ENCODE measurements at places on chromosomes 7 and 10.

DNA sequence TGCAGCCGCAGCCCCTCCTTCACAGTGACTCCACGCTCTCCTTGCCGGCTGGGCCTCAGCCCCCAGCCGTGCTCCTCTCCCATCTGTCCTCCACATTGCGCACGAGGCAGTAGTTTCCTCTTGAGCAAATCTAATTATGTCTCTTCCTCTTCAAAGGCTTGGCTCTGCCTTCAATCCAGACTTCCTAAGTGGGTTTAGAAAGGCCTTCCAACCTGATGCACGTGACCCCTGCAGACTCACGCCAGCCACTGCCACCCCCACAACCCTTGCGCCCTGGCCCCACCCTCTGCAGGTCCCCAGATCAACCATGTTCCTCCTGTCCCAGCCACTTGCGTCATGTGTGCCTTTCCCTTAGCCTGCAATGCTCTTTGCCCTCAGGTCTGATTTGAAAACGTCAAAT lies 75.0 kb upstream of the ADAM12 start:
- DNase-seq: no peak

DNA sequence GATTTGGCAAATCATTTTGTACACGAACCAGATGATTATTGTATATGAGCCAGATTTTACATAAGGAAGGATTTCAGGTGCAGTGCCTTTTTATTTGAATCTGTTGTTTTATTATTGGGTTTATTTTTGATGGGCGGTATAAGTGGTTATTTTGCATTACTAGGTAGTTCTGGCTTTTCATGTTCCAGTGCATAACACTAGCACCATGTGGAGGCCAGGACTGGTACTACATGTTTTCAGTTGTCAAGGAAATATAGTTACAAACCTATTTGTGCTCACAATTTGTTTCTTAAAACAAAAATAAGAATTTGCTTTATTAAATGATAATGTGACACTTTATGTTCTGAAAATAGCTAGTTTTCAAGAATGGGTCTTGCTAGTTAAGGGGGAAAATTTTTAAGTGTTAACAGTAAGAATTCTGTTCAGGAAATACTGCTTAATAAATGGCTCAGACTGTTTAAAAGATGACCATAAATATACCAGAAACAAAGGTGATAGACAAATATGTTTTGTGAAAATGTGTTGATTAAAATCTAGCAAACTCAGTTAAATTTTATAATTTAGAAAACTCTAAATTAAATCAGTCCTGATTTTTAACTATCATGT lies 7.1 kb upstream of the SEMA3E start:
- DNase-seq: no peak

- no peak for DNase-seq
Measured at GRCh38 chr10:44413416-44413815, 28.5 kb upstream of the CXCL12 start.

DNA sequence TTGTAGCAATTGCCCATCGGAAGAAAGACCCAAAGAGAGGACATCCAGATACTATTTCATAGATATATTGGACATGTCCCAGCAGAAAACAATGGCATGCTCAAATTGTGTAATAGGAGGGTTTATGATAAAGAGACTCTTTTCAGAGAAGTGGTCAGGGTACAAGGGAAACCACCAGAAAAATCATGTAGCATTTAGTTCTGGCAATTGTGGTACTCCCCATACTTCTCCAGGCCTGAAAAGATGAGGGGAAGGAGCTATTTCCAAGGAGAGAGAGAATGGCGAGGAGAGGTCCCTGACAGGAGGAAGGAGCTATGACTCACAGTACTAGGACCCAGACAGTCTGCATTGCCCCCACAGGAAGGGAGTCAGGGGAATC lies 68.4 kb upstream of the ADO start:
- no peak for DNase-seq

- DNase-seq: no peak
Measured at GRCh38 chr7:16402091-16402490, 19.2 kb downstream of the CRPPA start.

GRCh38 chr7:1550846-1551155 lies 5.2 kb downstream of the TMEM184A start:
- no peak for DNase-seq

- no peak for DNase-seq
Measured at GRCh38 chr7:132390705-132391104, 185.6 kb downstream of the PLXNA4 start.

DNA sequence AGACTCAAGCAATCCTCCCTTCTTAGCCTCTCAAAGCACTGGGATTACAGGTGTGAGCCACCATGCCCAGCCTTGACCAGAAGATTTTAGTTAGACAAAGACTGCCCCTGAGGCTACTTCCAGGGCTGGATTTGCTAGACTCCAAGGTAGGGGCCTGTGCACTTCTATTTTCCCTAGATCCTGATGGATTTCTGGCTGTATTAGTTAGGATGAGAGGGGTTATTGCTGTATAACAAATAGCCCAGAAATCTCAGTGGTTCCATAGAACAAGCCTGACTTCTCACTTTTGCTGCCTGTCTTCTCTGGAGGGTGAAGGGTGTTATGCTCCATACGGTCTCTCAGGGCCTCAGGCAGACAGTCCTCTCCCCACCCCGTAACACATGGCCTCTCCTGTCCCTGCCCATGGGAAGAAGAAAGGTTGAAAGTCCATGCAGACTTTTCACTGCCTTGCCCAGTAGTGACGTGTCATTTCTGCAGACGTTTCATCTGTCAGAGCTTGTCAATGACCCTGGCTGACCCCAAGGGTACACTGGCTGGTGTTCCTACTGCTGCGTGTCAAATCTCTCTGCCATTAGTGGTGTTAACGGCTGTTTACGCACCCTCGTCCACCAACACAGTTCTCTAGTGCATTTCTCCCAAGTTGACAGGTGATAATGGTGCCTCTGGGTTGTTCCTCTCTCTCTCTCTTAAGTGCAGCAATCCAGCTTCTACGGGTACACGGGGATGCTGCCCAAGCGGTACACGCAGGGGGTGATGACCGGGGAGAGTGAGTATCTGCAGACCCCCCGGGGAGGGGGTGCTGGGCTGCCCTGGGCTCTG lies 11.6 kb downstream of the SLC29A4 start:
- no peak for DNase-seq

- no peak for DNase-seq
Measured at GRCh38 chr7:100371561-100372171, 1.6 kb upstream of the PILRA start.

- no peak for DNase-seq
Measured at GRCh38 chr10:33133557-33133956, 175.5 kb upstream of the ITGB1 start.

DNA sequence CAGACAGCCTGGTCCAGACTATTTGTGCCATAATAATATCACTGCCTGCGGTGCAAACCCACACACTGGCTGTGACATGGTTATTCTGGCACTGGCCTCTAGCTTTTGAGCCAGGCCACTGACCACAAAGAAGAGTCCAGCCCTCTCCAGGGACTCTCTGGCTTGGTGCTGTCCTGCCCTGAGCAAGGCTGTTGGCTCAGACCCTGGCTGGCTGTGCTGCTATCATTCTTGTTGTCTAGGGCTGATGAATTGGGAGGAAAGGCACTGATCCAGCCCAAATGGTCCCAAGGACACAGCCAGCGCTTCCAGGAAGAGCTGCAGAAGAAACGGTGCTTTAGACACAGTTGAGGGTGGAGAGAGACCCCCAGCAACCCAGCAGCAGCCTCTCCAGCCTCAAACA lies 80.8 kb downstream of the TMEM130 start:
- no peak for DNase-seq

DNA sequence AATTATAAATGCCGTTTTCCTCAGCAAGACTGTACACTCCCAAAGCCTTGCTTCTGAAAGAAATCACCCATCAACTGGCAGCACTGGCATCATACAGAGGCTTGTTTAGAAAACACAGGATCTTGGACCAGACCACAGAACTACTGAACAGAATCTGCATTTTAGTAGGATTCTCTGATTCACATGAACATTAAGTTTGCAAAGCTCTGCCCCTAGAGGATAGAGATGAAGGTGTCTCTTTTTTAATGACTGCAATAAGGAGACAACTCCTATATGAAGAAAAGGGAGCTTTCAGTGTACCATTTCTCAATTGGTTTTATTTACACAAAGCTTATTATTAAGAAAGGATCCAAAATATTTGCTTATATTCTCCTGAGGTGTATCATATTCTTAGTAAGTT lies 172.7 kb downstream of the AGMO start:
- no peak for DNase-seq

DNA sequence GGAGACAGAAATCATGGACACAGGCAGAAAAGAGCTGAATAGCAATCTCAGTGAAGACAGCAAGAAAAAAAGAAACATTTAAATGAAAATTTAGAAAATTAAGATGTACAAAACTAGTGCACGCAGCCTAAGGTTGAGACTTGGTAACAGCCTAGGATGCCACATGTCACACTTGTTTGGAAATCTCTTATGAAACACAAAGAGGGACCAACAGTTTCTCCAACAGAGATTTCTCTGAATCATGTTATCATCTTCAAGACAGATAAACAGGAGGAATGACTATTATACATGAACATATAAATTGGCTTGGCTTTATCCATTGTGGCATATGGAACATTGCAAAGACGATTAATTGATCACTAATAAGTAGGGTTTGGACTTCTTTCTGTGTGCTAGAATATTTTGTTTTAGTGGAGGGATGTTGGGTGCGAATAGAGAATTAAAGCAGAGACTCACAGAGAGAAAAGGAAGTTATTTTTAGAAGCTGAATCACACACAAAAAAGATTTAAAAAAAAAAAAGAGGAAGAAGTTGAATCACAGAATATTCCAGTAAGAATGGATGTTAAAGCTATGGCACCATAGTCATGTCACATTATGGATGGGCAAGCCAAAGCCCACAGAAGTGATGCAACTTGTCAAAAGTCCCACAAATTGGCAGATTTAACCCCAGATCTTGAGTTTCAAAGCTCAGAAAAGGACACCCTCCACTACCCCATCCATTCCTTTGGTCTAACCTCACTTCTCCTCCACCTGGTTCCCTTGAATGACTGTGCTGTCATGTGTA lies 91.6 kb downstream of the MYOF start:
- DNase-seq: no peak

DNA sequence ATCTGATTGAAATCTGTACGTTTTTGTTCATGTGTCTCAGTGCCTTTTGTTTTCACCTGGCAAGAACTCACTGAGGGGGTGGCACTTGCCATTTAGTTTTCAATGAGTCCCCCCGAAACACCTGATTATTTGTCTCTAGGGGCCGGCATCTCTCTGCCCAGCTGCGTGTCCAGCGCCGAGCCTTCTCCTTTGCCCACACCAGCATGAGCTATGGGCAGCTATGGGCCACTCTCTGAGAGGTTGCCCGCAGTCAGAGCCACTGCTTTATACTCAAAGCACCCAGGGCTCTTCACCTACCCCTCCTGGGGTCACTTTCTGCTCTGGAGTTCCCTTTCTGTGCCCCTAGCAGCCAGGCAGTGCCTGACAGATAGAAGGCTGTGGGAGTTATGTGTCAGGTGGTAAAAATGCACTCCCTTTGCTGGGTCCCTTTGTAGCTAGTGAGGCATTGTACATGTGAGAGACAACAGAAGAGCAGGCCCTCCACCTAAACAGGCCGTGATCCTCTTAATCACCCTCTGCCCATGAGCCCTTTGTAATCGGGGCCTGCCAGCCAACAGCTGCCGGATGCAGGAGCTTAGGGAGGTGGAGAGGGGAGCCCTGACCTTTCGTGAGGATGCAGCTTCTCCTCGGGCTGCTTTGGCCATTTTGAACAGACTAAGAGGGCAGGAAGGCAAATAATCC lies 133.1 kb upstream of the NPS start:
- DNase-seq: no peak

- DNase-seq: no peak
Measured at GRCh38 chr7:22668971-22669401, 58.0 kb upstream of the IL6 start.

DNA sequence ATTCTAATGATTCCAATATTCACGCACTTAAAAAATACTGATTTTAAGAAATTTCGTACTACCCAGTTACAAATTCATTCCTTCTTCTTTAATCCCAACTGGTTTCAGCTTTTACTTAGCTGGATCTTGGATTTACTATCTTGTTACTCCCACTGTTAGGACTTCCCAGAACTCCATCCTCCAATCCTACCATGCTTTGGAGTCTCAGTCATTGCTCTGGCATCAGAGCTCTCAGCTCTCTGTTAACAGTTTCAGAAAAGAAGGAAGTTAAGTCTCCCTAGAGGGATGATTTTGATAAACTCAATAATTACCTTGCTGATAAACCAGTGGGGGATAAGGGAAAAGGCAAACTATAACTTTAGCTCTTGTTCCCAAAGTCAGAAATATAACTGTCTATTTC lies 9.5 kb downstream of the PPA1 start:
- DNase-seq: no peak

DNA sequence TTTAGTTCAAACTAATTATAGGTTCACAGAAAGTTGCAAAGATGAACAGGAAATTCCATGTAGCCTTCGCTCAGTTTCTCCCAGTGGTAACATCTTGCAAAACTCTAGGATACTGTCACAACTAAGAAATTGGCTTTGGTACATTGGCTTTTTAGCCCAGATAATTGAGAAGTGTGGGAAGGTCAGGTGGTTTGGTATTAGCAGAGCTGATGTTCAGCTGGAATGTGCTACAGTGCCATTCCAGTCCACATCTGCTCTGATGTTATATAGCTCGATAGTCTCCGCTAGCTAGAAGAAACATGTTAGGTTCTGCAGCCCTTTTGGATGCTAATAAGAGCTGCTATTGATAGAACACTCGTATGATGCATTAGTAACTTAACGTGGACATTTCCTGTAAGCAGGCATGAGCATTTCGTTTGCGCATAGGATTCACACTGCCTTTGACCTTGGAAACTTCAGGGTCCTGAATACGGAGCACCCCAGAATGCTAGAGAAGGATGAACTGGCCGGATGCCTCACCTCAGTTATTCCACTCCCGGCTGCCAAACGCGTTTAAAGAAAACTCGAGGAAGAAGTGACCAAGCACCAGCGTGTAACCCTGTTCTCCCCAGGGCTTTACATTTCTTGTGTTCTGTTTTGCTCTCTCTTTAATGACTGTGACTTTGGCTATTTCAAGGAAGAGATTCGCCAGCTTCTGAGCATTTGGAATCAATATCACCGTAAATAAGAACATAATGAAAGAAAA lies 271.4 kb downstream of the GALNT17 start:
- DNase-seq: no peak

DNA sequence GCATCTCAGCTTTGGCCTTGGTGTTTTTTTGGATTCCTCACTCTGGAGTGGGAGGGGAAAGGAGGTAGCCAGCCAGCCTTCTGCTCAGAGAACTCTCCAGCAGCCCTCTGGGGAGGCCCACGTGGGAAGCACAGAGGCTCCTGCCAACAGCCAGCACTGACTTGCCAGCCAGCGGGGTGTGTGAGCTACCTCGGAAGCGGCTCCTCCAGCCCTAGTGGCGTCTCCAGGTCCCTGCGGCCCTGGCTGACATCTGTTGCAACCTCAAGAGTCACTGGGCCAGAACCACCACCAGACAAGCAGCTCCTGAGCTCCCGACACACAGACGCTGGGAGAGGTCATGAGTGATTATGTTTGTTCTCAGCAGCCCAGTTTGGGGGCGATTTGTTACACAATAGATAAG lies 180.2 kb upstream of the FZD8 start:
- DNase-seq: no peak

DNA sequence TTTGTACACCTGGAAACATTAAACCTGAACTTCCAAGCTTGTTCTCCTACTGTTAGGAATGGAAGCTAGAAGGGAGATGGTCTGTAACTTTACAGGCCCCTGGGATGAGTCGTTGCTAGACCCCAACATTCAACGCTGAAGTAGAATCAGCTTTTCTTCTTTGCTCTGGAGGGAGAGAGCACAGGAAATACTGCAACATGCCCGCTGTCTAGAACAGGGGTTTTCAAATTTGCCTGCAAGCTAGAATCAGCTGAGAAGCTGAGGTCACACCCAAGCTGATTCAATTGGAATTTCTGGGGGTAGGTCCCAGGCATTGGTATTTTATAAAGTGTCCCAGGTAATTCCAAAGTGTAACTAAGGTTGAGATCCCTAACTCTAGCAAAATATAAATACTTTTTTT lies 219.7 kb downstream of the PRPF18 start:
- DNase-seq: no peak
